Lung (tissue), 17 donors: ENCODE measurements at places on chromosomes 12 and 14.
A peak's percentile ranks its signal among the peaks of the same experiment; 100 is the strongest.

GRCh38 chr14:75279763-75280290 lies 1.2 kb downstream of the FOS start:
- DNase-seq, result peak; percentile 61
- H3K36me3 ChIP-seq, result peaks cover 12% of the 10 kb centered on the region
- no peaks in the 10 kb centered on the region for H3K4me1 ChIP-seq
- H3K4me3 ChIP-seq, result peak overlapping the region; percentile 91
- no peaks in the 10 kb centered on the region for H3K27me3 ChIP-seq
- peak overlapping the region; percentile 98 for H3K27ac ChIP-seq

GRCh38 chr14:103118018-103118662 lies 5.1 kb upstream of the TNFAIP2 start:
- peak; percentile 81 for DNase-seq
- H3K27me3 ChIP-seq, result no peaks in the 10 kb centered on the region
- no peaks in the 10 kb centered on the region for H3K36me3 ChIP-seq
- peaks cover 4% of the 10 kb centered on the region for H3K4me1 ChIP-seq
- peak overlapping the region; percentile 22 for H3K27ac ChIP-seq
- no peak overlapping the region for H3K4me3 ChIP-seq

GRCh38 chr14:80867798-80868197 lies 73.7 kb downstream of the CEP128 start:
- no peaks in the 10 kb centered on the region for H3K27me3 ChIP-seq
- no peaks in the 10 kb centered on the region for H3K36me3 ChIP-seq
- no peak for DNase-seq
- no peaks in the 10 kb centered on the region for H3K4me1 ChIP-seq
- H3K27ac ChIP-seq, result no peak overlapping the region

GRCh38 chr12:26749781-26750180 lies 83.2 kb downstream of the ITPR2 start:
- DNase-seq, result no peak
- no peaks in the 10 kb centered on the region for H3K36me3 ChIP-seq
- no peak overlapping the region for H3K27ac ChIP-seq
- no peaks in the 10 kb centered on the region for H3K27me3 ChIP-seq
- no peak overlapping the region for H3K4me3 ChIP-seq

DNA sequence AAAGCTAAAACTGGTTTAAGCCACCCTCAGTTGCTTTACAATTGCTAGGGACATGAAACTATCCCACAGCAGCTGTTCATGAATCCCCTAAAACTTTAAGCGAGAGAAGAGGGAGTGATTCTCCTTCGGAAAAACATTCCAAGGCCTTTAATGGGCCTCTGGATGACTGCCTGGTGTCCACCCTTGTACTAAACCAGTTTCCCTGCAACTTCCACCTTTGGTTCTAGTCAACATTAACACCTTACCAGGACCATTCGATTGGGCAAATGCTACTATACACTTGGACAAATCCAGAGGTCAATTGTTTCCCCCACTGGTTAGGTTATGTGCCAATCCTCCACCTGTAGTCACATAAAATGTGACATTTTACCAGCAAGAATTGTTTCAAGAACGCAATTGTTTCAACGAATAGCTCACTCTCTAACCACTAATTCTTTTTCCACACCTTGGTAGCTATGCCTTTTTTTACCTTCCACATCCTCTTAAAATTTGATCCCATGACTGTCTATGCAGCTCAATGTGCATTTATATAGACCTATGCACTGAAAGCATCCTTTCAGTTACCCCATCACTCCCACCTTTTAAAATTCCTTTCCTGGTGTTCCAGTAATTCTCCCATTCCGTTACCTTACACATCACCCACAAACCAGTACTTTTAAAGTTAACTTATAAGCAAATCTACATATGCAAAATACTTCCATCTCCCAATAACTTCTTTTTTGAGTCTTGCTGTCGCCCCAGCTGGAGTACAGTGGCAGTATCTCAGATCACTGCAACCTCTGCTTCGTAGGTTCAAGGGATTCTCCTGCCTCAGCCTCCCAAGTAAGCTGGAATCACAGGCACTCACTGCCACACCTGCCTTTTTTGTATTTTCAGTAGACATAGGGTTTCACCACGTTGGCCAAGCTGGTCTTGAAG lies 3.6 kb downstream of the UBC start:
- H3K36me3 ChIP-seq, result peaks cover 12% of the 10 kb centered on the region
- no peak overlapping the region for H3K27ac ChIP-seq
- peaks cover 8% of the 10 kb centered on the region for H3K4me1 ChIP-seq

DNA sequence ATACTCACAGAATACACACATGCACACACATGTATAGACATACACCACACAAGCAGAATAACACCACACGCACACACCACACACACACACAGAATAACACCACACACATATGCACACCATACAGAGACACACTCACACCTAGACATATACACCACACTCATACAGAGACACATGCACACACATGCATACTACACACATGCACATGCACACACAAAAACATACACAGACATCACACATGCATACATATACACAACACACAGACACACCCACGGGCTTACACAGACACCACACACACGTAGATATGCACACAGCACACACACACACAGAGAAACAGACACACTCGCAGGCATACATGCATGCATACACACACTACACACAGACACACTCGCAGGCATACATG lies 49.7 kb downstream of the NTF3 start:
- H3K4me3 ChIP-seq, result no peak overlapping the region
- H3K36me3 ChIP-seq, result no peaks in the 10 kb centered on the region
- H3K27me3 ChIP-seq, result no peaks in the 10 kb centered on the region
- H3K4me1 ChIP-seq, result no peaks in the 10 kb centered on the region
- no peak overlapping the region for H3K27ac ChIP-seq
- DNase-seq, result no peak

DNA sequence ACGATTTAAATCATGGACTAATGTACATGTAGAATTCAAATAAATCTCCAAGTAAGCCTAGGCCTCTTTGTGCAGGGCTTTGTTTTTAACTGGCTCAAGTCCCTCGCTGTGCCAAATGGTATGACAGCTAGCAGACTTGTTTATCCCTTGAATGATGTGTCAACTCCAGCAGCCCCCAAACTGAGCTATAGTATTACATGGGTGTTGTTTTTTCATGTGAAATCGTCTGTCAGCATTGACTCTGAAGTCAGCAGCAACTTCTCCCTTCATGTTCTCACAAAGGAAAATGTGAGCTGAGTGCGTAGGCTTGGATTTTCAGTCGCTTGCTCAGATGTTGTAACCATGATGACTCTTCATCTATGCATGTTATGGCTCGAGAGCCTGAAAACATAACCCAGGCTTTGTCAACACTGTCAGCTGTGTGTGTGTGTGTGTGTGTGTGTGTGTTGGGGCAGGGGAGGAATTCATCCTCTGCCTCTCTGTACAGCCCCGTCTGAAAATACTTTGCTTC lies 73.3 kb downstream of the PTHLH start:
- no peaks in the 10 kb centered on the region for H3K27me3 ChIP-seq
- no peaks in the 10 kb centered on the region for H3K36me3 ChIP-seq
- no peaks in the 10 kb centered on the region for H3K4me1 ChIP-seq
- DNase-seq, result peak; percentile 92
- no peak overlapping the region for H3K27ac ChIP-seq

DNA sequence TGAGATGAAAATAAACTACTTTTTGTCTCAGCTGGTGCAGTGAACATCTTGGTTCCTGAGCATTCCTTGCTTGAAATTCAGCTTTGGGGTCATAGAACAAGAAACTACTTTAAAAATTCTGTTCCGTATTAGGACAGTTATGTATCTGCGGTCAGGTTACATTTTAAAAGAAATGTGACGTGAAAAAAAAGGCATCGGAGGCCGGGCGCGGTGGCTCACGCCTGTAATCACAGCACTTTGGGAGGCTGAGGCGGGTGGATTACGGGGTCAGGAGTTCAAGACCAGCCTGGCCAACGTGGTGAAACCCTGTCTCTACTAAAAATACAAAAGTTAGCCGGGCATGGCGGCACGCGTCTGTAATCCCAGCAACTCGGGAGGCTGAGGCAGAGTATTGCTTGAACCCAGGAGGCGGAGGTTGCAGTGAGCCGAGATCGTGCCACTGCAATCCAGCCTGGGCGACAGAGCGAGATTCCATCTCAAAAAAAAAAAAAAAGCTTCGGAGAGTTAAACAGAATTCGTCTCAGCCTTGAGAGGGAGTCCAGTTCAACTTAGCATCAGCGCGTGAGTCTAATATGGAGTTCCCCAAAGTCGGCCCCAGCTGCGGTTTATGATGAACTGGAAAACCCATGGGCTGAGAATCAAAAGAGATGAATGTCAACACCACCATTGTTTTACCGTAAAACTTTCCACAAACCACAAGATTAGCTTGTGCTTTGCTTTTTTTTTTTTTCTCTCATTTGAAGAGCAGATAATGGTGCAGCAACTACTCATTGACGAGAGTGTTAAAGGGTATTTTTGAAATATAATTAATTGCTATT lies 2.1 kb upstream of the SLC2A13 start:
- no peak for DNase-seq
- H3K27ac ChIP-seq, result no peak overlapping the region
- peaks cover 25% of the 10 kb centered on the region for H3K4me1 ChIP-seq
- H3K27me3 ChIP-seq, result no peaks in the 10 kb centered on the region
- no peak overlapping the region for H3K4me3 ChIP-seq
